ENCODE measurements at places on chromosomes 13 and 19.
A peak's percentile ranks its signal among the peaks of the same experiment; 100 is the strongest.

- DNase-seq: no peak
Measured at GRCh38 chr13:100527644-100528043, 60.9 kb downstream of the GGACT start.

GRCh38 chr13:59846845-59847620, 316.7 kb downstream of the DIAPH3 start:
- DNase-seq: no peak

GRCh38 chr19:12774588-12775555, at the start of gene HOOK2:
TSS of gene HOOK2 (minus strand) at chr19:12775552. CDS start at chr19:12775449, 103 bp downstream.
- DNase-seq: no peak

DNA sequence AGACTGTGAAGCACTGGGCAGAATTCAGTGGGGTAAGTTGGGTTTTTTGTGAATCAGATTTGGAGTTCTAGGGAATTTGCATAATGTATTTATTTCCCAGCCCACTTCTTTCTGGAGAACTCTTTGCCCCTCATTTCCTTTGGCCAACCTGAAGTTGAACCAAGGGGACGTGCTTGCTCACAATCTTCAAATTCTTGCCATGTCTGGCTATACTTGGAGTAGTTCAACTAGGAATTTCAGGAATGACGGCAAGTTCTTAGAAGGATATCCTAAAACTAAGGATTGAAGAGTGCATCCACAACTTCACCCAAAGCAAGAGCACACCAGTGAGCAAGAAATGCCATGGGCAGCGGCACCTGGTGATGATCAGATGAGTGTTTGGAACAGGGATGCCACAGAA, 88.5 kb downstream of the TEX26 start:
- no peak for DNase-seq

DNA sequence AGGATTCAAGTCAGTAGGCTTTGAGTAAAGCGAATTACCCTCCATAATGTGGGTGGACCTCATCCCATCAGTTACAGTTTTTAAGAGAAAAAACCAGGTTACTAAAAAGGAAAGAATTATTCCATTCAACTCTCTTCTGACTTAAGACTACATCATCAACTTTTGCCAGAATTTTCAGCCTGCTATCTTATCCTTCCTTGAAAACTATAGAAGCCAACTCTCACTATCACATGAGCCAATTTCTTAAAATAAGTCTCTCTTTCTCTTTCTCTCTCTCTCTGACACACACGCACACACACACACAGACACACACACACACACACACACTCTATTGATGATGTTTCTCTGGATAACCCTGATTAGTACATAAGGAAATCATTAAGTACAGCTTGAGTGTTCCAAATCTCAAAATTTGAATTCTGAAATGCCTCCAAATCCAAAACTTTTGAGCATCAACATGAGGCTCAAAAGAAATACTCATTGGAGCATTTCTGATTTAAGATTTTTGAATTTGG, 217.0 kb upstream of the PRR20A start:
- no peak for DNase-seq

DNA sequence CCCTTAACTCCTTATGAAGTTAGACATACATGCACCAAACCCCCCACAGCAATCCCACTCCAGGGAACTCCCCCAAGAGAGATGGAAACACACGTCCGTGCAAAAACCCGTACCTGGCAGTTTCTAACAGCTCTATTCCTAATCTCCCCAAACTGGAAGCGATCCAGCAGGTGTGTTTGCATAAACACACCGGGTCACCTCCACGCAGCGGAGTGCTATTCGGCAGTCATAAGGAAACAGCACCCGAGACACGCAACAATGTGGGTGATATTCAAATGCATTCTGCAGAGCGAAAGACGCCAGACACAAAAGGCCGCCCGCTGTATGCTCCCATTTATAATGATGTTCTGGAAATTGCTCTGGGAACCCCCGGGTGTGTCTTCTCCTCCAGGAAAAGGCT, 6.8 kb upstream of the ZNRF4 start:
- no peak for DNase-seq

DNA sequence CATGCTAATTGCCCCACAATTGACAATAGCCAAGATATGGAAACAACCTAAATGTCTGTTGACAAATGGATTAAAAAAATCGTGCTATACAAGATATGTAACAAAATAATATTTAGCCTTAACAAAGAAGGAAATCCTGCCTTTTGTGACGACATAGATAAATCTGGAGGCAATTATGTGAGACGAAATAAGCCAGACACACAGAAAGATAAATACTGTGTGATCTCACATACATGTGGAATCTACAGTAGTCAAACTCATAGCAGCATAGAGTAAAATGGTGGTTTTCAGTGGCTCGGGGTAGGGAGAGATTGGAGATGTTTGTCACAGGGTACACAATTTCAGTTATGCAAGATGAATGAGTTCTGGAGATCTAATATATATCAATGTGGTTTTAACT, 895.8 kb downstream of the SLITRK6 start:
- no peak for DNase-seq

DNA sequence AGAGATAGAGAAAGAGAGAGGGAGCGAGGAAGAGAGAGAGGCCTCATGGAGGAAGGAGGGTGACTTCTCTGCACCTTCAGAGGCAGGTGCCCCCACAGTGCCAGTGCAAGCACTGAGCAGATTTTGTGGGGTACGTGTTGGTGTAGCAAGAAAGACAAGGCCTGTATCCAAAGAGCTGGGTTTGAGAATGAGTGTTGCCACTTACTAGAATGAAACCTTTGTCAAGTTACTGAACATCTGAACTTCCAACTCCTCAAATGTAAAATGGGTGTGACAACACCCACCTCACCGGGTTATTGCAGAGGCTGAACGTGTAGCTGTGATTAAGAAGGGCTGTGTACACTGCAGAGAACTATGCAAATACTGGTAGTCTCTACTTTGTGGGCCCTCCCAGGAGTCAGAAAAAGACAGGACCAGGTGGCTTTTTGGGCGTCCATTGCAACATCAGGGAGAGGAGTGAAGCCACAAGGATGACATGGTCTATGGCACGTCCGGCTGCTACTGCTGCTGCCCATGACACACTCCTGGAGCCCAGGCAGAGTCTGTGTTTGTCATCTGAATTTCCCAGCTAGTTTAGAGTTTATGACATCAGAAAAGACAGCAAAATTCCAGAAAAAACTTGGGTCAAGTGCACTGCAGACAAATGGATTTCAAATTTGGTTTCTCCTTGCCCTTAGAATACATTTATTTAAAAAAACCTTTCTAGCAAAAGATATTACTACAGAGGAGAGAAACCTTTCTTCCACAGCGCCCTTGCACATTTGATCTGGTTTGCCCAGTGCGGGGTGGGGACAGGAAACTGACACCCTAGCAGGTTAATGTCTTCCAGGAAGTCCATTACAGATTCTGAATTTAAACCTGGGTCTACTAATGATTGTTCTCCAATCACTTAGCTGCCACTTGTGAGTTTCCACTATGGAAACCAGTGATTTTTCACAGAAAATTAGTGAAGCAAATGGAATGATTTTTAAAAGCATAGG, 54.0 kb upstream of the ATP12A start:
- no peak for DNase-seq

GRCh38 chr19:44607049-44607448, 6.3 kb upstream of the IGSF23 start:
- DNase-seq: no peak

- DNase-seq: no peak
Measured at GRCh38 chr13:110869231-110869804, 45.6 kb downstream of the ANKRD10 start.

DNA sequence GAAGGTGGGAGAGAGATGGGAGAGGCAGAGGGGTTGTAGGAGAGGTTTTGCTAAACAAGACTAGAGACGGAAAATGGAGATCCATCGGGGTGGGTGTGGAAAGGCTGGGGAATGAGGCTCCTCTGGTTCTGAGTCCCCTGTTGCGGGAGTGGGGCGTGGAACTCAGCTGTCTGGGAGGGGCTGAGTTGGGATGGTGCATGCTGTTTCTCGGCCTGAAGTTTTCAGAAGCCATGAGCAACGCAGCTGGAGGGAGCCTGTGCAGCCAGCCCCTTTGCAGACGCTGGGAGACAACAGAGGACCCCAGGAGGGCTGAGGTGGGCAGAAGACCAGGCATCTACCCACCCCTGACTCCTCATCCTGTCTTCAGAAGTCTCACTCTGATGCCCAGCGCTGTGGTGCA, 7.4 kb upstream of the GIPR start:
- no peak for DNase-seq

- no peak for DNase-seq
Measured at GRCh38 chr19:12521996-12522395, 29.3 kb downstream of the ZNF564 start.

- no peak for DNase-seq
Measured at GRCh38 chr13:98526182-98526512, 50.8 kb downstream of the STK24 start.

GRCh38 chr19:17289489-17289888, 7.8 kb downstream of the ANKLE1 start:
- DNase-seq: peak; percentile 48

DNA sequence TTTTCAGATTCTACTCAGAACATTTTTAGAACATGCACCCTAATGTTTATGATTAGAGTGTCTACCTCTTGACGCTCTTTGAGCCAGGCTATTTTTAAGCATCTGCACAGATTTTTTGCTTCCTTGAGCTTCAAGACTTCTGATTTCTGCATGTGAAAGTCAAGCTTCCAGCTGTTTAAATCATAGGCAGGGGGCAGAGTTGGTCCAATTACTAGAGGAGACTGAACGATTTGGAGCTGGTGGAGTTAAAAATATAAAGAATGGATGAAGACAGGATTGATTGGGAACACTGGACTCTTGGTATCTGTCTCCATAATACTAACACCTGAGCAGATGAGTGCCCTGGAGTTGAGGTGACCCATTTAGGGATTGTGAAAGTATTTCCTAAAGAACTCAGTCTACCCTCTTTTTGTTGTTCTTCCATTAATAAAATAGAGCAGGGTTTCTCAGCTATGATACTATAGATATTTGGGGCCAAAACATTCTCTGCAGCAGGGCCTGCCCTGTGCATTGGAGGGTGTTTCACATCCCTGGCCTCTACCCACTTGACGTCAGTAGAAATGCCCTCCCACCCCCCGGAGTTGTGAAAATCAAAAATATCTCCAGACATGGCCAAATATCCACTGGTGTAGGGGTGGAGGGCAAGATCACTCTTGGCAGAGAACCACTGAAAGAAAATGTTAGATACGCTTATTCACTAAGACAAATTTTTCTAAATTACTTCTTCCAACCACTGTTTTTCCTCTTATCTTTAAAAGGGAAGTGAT, 160.1 kb downstream of the COG6 start:
- no peak for DNase-seq

DNA sequence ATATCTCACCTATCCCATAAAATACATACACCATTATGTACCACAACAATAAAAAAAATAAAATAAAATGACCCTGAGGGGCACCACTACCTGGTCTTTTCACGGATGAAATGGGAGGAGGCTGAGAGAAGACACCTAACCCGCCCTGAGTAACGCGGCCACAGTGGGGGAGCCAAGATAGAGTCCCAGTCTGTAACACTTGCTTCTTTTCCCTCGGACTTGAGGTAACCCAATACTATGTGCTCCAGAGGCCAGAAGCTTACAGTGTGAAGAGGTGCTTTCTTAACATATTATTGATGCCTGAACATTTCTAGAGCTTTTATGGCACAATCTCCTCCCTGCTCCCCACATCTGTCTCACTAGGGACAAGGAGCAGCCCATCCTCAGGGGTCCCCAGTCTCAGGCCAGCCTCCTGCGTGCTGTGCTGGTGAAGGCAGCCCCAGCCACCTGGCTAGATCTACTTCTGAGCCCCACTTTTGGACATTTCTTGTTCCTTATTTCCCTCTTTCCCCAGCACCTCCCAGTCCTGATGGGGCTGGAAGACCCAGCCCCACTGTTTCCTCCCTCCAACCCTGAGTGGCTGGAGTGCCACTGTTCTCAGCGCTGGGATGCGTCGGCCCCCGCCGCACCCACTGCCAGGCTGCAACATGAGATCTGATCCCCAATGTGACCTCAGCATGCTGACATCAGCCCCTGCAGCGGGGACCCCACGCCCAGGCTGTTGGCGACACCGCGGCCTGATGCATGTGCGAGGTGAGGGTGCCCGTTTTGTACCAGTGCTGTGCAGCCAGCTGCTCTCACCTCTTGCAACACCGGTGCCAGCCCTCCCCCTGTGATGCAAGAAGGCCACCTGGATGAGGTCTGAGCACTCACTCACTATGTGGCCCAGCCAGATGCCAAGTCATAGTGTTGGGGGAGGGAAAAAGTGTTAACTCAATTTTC, 143.3 kb downstream of the DCLK1 start:
- DNase-seq: no peak

- no peak for DNase-seq
Measured at GRCh38 chr13:112186091-112186490, 119.1 kb downstream of the SOX1 start.

GRCh38 chr19:19170053-19170872, at the start of gene MEF2B:
TSS of gene MEF2B (minus strand) at chr19:19170263. CDS start at chr19:19150735, 19,528 bp downstream.
- no peak for DNase-seq

DNA sequence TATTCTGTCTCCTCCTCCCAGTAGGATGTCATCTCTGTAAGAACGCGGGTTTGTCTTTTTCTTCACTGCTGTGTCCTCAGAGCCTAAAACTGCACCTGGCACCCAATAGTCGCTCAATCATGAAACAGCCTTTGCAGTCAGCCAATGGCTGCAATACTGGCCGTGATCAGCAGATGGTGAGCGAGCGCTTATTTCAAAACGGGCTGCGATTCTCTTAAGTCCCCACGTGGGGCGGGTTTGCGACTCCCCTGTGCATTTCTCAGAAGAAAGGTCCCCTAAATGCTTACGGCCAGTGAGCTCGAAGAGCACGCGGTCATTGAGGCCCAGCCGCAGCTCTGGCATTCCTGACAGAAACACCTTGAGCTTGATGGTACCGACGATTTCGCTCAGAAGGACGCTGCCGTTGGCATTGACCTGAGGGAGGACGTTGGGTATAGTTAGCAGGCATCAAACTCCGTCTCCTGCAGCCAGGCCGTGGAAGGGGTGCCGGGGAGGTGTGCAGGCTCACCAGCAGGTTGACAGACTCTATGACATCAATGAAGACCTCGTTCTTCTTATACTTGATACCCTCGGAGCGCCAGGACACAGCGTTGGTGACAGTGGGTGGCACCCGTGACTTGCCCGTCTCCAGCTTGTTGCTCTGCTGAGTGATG, 6.0 kb downstream of the AP1M2 start:
- DNase-seq: peak; percentile 85

- no peak for DNase-seq
Measured at GRCh38 chr19:52825765-52826164, 4.3 kb upstream of the ZNF28 start.

DNA sequence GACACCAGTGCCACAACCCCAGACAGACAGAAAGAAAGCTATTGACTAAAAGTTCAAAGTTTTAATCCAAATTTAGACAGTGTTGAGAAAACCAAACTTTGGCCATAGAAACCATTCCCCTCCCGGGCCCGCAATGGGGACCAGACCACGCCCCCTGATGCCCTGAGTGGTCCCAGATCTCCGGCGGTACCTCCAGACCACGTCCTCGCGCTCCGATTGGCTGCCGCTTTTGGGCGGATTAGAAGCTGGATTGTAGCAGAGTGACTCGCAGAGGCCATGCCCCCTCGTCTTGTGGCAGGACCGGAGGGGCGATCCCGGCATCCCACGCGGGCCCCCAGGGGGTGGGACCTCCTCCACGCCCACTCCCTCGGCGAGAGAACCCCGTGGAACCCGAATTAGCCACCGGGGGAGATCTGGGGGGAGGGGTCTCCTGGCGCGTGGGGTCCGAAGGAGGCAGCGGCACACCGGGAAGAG, 797 bp upstream of the HSD17B14 start:
- peak; percentile 74 for DNase-seq

- no peak for DNase-seq
Measured at GRCh38 chr19:38015216-38015615, 108.2 kb downstream of the SIPA1L3 start.

GRCh38 chr13:73825143-73825542, 309.1 kb downstream of the KLF12 start:
- DNase-seq: no peak

Data from GM12864 (cell line).